ENCODE measurements at places on chromosomes 12 and 14.

GRCh38 chr14:88079624-88080023, 74.7 kb downstream of the GPR65 start:
- no peak for DNase-seq

DNA sequence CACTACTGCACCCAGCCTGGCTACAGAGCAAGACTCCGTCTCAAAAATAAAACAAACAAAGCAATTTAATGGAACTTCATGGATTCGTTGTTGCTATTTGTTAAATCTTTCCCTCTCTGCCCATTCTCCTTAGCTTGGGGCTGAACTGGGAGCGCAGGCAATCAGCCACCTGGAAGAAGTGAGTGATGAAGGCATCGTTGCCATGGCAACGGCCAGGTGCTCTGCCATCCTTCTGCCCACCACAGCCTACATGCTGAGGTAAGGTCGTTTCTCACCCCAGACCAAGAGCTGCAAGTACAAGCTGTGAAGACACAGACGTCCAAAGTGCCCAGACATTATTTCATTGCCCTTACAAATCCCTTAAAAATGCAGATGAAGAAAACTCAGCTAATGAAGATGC, 19.1 kb downstream of the AMDHD1 start:
- DNase-seq = no peak

DNA sequence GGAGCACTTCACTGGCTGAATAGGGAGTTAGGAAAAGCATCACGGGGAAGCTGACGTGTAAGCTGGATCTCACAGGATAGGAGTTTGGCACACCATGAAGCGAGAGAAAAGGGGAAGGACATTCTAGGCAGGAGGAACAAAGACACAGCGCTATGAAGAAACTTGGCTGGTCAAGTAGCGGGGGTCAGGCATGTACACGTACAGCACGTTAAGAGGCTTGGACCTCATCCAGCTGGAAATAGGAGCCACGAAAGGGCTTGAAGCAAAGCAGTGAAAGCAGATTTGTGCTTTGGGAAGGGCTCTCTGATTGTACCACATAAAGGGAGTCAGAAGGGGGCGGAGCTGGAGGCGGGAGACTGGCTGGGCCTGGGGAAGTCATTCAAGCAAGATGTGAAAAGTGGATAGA, 19.6 kb upstream of the GALNT8 start:
- no peak for DNase-seq

DNA sequence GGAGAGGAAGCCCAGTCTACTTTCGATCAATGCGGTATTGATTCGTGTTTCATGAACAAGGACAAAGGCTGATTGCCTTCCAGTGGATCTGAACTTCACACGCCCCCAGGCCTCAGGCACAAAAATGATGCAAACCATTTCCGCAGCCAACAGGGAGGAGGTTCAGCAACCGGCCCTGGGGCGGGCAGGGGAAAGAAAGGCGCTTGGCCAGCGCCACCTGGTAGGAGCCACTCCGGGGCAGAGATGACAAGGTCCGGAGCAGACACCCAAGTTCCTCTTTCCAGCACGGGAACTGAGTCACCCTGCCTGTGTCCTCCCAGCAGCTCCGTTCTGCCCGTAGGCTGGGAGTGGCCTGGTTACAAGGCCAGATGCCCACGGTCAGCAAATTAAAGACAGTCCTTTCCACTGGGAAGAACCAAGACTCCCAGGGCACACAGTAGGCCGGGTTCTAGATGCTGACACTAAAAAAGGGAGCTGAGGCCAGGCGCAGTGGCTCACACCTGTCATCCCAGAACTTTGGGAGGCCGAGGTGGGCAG, 136.3 kb downstream of the SCARB1 start:
- DNase-seq = peak; percentile 73

DNA sequence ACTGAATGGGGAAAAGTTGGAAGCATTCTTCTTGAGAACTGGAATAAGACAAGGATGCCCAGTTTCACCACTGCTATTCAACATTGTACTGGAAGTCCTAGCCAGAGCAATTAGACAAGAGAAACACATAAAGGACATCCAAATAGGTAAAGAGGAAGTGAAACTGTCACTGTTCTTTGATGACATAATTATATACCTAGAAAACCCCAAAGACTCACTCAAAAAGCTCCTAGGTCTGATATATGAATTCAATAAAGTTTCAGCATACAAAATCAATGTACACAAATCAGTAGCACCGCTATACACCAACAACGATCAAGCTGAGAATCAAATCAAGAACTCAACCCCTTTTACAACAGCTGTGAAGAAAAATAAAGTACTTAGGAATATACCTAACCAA, 157.3 kb upstream of the DDHD1 start:
- no peak for DNase-seq

GRCh38 chr12:116324654-116325335, 47.3 kb upstream of the MED13L start:
- DNase-seq = no peak

GRCh38 chr12:67504026-67504425, 144.5 kb upstream of the DYRK2 start:
- DNase-seq = no peak

DNA sequence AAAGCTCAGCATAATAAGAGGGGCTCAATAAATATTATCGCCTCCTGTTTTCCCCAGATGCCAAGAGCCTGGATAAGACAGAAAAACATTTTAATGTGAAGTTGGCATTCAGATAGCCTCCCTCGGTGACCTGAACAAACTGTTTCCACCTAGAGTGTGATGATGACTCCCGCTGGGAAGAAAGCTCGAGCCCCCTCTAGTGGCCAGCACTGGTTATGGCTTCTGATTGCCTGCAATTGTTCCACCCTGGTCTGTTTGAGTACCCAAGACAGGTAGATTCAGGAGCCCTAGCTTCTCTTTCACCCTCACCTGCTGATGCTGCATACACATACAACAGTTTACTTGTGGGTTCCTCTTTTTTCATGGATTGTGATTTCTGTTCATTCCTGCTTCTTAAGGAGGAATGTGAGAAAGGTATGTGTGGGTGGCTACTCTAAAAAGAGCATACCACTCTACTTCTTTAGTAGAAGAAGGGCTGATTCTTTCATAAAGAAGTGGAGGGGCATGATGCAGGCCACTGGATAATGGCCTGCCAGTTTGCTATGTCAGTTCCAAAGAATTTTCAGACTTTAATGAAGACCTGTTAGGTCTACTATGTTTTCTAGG, 6.4 kb downstream of the ERG28 start:
- peak; percentile 77 for DNase-seq

DNA sequence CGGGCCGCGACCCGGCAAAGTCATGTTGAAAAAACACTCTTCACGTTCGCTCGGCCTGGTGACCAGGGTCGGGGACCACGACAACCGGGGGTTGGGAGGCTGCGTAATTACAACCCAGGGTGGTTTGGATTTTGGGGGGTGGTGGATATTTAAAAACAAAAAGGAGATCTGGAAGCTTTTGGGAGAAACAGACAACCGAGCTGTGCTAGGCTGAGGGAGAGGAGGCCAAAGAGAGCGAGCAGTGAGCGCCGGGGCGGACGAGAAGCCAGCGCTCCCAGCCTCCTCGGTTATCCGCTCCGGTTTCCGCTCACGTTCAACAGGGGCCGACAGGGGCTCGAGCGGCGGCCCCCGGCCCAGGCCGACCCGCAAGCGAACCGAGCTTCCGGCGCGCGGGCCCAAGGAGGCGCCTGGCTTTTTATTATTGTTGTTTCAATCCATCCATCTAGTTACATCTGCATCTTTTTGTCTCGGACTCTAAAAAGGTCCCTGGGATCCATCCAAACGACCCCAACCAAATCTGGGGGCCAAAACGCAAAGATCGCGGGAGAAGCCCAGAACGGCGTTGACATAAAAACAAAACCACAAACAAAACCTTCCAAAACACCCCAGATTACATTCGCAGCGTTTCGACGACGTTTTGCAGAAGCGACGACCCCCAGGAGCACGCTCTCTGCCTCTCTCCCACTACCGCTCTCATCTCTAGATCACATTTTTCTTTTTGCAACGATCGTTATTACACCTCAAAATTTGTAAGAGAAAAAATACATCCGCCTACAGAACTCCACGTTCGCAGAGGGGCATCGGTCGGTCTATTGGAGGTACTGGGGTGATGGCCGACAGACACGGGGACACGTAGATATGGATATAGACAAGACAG, 771 bp downstream of the OTX2 start:
- DNase-seq = no peak

- no peak for DNase-seq
Observed at GRCh38 chr12:25853316-25854095, 105.0 kb upstream of the RASSF8 start.

DNA sequence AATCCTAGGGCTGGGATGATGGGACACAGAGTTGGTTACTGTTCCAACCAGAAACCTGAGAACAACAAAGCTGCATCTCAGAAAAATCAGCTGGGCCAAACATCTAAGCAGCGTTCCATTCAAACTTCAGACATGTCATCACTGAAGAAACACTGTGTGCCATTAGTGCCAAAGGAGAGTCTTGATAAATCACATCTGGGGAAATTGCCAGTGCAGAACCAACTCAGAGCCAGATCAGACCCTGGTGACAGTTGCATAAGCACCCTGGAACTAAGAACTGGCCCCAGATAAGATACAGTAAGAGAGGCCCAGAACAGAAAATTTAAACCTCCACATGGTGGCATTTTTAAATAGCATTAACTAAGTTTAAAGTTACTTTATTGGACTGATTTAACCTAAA, 482.8 kb downstream of the PRKD1 start:
- no peak for DNase-seq

DNA sequence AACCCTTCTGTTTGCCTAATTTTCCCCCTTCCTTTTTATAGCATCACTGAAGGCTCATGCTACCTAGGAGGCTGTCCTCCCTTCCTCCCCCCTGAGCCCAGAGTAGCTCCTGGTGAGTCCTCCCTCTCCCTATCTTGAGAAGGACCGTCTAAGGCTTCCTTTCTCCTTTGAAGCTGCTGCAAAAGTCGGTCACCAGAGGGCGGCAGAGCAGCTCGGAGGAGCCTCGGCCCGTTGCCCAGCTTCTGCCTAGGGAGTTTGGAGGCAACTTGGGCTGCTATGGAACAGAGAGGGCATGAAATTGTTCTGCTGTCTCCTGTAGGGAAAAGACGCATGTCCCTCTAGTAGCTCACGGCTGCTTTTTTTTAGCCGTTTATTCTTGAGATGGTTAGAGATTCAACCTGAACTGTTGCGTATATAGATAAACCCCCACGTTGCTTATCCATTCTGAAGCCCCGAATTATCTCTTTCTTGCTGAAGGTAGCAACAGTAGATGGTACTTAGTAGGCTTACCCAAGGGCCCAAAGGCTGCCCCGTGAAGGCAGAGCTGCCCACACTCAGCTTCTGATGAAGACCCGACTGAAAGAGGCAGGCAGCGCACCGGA, 5.7 kb downstream of the WNT5B start:
- DNase-seq = peak; percentile 72

GRCh38 chr12:122886851-122887818, 8.8 kb downstream of the VPS37B start:
- DNase-seq = peak; percentile 50

DNA sequence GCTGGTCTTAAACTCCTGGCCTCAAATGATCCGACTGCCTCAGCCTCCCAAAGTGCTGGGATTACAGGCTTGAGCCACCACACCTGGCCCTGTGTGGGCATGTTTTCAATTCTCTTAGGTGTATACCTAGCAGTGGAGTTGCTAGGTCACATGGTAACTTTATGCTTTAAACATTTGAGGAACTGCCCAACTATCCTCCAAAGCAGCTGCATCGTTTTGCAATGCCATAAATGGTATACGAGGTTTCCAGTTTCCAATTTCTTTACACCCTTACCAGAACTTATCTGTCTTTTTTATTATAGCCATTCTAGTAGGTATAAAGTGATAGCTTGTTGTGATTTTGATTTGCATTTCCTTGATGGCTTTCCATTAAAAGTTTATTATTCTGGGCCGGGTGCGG, 25.1 kb downstream of the RBMS2 start:
- DNase-seq = no peak

GRCh38 chr12:115898670-115899069, 378.8 kb downstream of the MED13L start:
- peak; percentile 52 for DNase-seq

GRCh38 chr14:80862983-80863382, 78.6 kb downstream of the CEP128 start:
- no peak for DNase-seq

GRCh38 chr14:55122440-55122986, 6.5 kb upstream of the LGALS3 start:
- peak; percentile 55 for DNase-seq

DNA sequence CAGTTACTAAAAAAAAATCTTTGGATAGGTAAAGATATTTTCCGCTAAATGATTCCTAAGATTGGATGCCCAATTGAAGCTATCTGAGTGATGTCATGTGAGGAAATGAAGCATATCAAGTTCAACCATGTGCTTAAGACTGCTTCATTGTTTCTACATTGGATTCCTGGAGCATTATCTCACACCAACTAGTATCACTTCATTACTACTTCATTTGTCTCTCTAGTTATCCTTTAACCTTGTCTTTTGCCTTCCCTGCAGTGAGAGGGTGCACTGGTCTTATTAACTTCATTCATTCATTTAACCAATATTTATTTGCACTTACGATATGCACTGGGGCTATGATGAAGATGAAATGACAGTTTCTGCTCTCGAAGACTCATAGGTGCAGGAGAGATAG, 198.1 kb downstream of the SLC38A4 start:
- DNase-seq = no peak
